ENCODE measurements at places on chromosomes 5 and 9. TPM values are rescaled to one million over a fixed set of nuclear protein-coding genes. Genes with fewer than 3 reads are reported as not detected.

GRCh38 chr9:81237565-81238231, 451.6 kb downstream of the TLE1 start:
- H3K4me1 ChIP-seq, result no peaks in the 10 kb centered on the region
- H3K27me3 ChIP-seq, result no peaks in the 10 kb centered on the region
- H3K27ac ChIP-seq, result no peak overlapping the region
- no peak for DNase-seq

Gene GFI1B
- not detected for total RNA-seq

Gene CTNND2
- total RNA-seq, result not detected

DNA sequence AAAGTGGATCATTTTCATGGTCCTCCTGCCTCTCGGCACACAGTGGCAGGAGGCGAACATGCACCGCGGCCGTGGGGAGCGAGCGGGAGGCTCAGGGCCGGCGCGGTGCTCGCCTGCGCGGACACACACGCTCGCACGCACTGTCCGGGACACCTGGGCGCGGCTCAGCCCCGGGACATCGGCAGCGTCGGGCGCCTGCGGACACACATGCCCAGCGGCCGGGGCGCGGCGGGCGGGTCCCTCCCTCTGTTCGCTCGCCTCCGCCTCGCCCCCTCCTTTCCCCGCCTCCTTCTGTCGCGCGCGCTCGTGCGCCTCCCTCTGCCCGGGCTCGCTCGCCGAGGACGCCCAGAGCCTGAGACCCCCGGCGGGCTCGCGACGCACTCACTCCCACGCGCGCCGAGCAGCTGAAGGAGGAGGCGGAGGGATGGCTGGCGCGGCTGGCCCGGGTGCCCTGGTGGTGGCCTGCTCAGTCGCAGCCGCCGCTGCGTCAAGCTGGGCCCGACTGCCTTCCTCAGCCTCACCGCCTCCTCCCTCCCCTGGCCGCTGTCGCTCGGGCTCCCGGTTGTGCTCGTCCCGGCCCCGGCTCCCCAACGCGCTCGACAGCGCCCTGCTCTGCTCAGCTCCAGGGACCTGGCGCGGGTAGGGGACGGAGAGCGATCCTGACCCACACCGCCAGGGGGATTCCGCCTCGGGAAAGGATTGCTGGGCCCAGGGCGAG, at the start of gene FRMD3:
Gene FRMD3 (minus strand): TSS at position 230 of the 718 bp plus-strand sequence. CDS start 170 bp downstream, at position 60.
- no peak within 1 kb of the TSS for H3K27ac ChIP-seq
- H3K36me3 ChIP-seq, result no peaks in the 10 kb centered on the region
- H3K27me3 ChIP-seq, result peaks cover 57% of the 10 kb centered on the region
- no peak for DNase-seq
- no peaks in the 10 kb centered on the region for H3K4me1 ChIP-seq

DNA sequence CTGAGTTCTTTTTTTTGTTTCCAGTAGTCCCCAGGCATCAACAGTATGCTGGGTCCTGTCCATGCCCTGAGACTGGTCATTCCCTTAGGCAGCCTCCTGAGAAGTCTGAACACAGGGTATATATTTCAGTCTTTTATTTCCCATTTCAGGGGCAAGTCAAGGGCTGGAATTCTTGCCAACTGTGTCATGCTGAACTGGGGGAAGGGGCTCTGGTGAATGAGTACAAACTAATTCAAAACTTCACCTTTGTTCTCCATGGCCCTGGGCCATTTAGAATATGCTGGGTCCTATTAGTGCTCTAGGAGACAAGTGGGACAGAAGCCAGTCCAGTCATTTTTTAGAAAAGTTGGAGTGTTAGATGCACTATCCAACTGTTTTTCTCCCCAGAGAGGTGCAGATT, 170.3 kb downstream of the TMC1 start:
- no peak for DNase-seq
- peaks cover 2% of the 10 kb centered on the region for H3K27me3 ChIP-seq
- no peaks in the 10 kb centered on the region for H3K36me3 ChIP-seq
- no peak overlapping the region for H3K4me3 ChIP-seq
- no peaks in the 10 kb centered on the region for H3K4me1 ChIP-seq
- H3K27ac ChIP-seq, result no peak overlapping the region

DNA sequence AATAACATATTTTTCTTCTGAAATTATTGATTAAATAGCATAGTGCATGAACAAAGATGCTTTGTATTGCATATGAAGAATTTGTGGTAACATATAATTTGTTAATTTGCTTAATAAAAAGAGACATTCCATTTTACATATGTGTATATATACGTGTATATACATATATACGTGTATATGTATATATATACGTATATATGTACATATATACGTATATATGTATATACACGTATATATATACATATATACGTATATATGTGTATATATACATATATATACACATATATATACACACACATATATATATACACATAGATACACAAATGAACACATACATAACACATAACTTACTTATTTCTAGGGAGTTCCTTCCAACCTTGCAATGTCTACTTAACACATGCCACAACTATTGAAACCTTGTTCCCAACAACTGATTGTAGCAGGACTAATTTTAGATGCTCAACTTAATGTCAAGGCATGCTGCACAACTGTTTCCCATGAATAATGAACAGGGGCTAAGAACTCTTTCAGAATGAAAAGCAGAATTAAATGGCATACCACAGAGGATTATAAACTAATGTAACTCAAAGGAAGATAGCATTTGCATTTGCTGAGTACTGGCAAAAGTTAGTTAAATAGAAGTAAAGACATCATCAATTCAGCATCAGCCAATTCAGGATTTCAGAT, 17.4 kb downstream of the KIF24 start:
- no peak overlapping the region for H3K4me3 ChIP-seq
- H3K4me1 ChIP-seq, result no peaks in the 10 kb centered on the region
- no peaks in the 10 kb centered on the region for H3K27me3 ChIP-seq
- no peak for DNase-seq
- peaks cover 1% of the 10 kb centered on the region for H3K36me3 ChIP-seq

Gene FAM120AOS
- total RNA-seq, result 38.8 TPM

- H3K27ac ChIP-seq, result no peak overlapping the region
- no peaks in the 10 kb centered on the region for H3K4me1 ChIP-seq
- DNase-seq, result no peak
- no peaks in the 10 kb centered on the region for H3K36me3 ChIP-seq
- no peak overlapping the region for H3K4me3 ChIP-seq
These were observed 1.0 kb upstream of the MINAR2 start for GRCh38 chr5:129746876-129747275.

DNA sequence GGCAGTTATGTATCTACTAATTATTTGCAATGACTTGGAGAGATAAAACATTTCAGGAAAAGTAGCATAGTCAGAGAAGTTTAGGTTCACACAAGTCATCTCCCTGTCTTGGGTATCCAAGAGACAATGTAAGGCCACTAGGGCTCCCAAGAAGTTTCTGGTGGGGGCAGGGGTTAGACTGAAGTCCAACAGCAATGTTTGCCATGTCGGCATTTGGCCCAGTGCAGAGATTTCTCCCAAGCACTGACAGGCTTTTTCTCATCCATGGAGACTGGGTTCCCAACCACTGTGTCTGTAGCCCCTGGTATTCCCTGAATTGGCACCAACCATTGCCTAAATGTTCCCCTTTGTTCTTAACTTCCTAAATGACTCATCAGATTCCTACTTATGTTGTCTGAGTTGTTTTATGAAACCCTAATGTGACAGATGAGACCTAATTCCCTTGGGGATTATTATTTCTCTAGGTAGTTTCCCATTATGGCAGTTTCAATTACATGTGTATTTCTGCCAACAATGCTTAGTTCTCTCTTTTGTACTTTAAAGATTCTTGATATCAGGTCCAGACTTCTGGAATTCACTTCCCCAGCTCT, 103.6 kb upstream of the EGFLAM start:
- DNase-seq, result no peak
- H3K4me3 ChIP-seq, result no peak overlapping the region
- no peaks in the 10 kb centered on the region for H3K36me3 ChIP-seq

DNA sequence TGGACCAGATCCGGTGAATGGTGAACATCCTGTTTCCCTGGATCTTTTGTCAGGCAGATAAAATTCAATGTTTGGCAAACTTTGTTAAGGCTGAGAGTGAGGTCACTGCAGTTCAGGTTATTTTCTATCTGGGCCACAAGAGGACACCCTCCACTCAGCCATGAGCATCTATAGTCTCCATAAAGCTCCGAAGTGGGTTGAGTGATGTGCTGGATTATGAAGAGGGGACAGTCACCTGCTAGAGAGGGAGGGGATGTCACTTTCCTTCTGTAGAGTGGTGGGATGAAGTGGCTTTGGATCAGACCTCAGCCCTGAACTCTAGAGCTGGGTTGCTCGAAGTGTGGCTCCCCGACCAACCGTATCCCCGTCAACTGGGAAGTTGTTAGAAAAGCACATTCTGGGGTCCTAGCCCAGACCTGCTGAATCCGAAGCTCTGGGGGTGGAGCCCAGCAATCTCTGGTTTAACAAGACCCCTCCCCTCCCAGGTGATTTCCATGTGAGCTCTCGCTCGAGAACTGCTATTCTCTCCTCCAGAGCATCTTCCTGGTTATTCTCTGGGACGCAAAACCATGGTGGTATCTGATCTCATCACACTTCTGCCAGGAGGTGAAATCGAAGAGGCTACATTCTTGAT, 31.8 kb upstream of the FGF1 start:
- H3K36me3 ChIP-seq, result no peaks in the 10 kb centered on the region
- no peak for DNase-seq
- peaks cover 11% of the 10 kb centered on the region for H3K4me1 ChIP-seq
- H3K27me3 ChIP-seq, result peaks cover 14% of the 10 kb centered on the region
- no peak overlapping the region for H3K27ac ChIP-seq

- no peak for DNase-seq
- H3K27me3 ChIP-seq, result no peaks in the 10 kb centered on the region
- H3K4me1 ChIP-seq, result peaks cover 6% of the 10 kb centered on the region
- no peak overlapping the region for H3K4me3 ChIP-seq
- no peaks in the 10 kb centered on the region for H3K36me3 ChIP-seq
These were observed 580.2 kb downstream of the EBF1 start for GRCh38 chr5:158519433-158520021.

DNA sequence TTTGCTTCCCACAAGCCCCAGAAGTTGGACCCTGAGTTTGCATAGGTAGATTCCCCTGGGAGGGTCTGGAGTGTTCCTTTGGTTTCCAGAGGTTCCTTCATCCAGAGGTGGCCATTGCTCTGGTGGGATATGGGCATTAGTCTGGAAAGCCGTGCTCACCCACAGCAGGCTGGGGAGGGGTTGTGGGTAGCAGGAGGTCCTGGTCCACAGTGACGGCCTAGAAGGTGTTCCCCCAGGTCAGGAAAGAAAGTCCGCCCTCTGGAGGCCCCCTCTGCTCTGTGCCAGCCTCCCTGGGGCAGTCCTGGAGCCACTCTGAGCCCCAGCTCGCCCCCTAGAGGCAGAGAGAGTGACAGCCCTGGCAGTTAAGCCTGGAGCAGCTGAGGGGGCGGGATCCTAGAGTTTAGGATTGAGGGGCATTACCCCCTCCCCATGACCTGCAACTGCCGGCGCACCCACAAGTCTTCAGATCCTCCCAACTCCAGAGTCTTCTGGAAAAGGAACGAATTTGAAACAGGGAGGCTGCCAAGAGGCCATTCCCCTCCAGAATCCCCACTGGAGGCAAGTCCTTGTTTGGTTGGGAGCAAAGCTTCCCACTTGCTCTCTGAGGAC, 36.8 kb downstream of the NDST1 start:
- no peaks in the 10 kb centered on the region for H3K4me1 ChIP-seq
- peak; percentile 35 for DNase-seq
- no peaks in the 10 kb centered on the region for H3K36me3 ChIP-seq
- no peaks in the 10 kb centered on the region for H3K27me3 ChIP-seq
- H3K27ac ChIP-seq, result no peak overlapping the region
